ENCODE measurements at places on chromosomes 12 and 14.

DNA sequence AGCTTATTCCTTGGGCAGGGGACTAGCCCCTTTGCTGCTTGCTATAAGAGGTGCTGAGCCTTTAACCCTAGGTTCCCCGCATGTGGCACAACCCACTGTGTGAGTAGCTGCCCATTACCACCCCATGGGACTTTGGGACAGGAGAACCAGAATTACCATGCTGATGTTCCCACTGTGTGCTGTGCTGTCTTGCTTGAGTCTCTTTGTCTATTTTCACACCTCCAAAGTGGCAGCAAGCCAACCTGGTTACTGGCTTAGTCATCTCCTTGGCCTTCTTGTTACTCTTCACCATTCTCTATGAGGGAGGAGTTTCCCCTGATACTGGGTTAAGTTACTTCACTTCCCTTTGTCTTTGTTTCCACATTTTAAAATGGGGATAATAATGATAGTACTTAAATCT is 73.4 kb upstream of the ETV6 start:
- DNase-seq, result no peak

DNA sequence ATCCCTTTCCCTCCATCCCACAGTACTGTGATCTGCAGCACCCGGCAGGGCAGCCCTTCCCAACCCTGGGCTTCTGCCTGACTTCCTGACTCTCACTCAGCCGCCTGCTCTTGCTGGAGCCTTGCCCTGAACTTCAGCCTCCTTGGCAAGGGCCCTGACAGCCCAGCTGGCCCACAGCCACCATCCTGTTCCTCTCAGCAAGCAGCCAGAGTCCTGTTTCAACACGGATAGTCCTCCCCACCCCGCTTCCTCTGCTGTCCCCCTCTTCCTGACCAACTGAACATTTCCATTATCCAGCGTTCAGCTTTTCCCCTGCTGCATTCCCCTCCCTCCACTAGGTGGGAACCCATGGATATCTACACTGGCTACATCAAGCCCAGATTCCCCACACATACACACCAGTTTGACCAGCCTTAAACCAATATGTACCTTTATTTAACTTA is 74.0 kb upstream of the MDM1 start:
- DNase-seq, result peak; percentile 4

DNA sequence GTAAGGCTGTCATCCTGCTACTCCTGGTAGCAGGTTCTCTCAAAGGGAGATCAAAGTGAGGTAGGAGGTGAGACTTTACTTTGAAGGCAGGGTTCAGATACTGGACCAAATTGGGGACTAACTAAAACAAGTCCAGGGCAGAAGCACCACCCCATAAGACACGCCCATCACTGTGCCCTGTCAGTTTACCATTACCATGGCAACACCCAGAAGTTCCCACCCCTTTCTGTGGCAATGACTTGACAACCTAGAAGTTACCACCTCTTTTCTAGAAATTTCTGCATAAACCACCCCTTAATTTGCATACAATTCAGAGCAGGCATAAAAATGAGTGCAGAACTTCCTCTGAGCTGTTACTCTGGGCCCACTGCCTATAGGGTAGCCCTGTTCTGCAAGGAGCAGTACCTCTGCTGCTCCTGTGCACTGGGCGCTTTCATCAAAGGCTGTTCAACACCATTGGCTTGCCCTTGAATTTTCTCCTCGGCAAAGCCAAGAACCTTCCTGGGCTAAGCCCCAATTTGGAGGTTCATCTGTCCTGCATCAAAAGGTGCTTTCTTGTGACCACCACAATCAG is 64.8 kb upstream of the MAX start:
- DNase-seq, result no peak

GRCh38 chr12:1633459-1633858 is 4.4 kb downstream of the WNT5B start:
- no peak for DNase-seq

GRCh38 chr14:21626491-21627230 is 8.1 kb downstream of the OR10G2 start:
- DNase-seq, result no peak

DNA sequence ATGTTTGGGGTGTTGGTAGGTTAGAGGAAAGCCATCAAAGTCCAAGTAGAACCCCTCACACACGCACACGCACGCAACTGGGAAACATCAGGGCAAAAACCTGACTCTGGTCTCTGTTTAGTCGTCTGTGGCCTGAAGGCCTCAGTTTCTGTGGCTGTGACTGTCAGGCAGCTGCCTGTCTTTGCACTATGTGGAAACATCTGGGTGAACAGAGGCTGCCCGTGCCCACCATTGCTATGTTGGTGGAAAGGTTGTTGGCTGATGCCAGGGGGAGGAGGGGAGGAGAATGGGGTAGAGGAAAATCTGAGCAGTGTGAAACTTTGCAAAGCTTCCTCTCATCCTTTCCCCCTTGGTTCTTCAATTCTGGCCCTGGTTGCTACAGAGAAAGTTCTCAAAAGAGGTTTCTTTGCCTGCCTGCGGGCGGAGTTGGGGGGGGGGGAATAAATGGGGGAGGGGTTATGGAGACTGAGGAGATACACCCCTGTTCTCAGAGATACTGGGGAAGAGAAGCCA is 7.5 kb downstream of the HOXC10 start:
- DNase-seq, result no peak

All from nucleus accumbens (tissue), 56 donors.